T-helper 22 cell (primary cell): ENCODE measurements at places on chromosomes 1 and 21.

GRCh38 chr1:233237647-233238046 lies 57.9 kb downstream of the PCNX2 start:
- DNase-seq = no peak

DNA sequence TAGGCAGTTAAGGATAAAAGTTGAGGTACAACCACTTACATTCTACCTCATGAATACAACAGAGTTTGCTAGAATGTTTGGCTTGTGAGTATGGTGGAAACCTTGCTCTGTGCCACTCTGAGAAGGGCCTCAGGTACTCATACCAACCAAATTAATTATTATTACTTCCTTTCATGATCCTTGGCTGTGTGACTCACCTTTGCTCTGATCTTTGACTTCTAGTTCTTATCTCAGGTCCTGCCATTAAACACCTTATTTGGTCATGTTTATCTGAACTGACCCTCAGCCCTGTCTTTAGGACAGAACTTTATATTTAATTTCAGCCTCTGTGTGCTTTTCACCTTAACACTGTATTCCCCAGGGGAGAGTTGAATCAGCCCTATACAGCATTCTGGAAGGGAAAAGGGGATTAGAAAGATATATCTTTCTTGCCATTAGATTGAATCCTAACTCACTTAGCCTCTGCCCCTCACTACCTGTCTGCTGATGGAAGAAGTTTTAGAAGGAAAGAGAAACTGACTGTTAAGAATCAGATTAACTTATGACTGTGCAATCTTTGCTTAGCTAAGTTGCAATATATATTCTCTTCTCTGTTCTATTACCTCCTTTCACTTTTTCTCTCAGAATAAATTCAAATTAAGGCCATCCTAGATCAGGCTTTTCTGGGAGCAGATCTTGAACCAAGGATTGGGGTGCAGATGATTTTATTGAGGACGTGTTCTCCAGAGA lies 260.4 kb upstream of the DPYD start:
- no peak for DNase-seq

DNA sequence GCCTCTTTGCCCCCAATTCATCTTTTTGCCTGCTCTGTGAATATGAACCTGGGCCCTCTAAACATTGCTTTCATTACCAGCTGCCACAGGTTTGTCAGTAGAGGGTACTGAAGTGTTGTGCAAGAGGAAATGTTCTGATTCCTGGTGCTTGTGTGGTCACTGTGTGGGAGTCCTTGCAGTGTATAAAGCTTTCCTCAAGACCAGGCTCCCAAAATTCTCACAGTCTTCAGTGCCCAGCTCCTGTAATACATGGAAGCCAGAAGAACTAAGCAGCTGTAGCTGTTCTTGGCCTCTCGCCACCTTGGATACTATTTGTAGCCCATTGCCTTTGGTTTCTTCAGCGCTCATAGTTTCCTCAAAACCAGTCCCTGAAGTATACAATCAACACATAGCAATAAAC lies 1046.2 kb downstream of the BRINP3 start:
- no peak for DNase-seq

DNA sequence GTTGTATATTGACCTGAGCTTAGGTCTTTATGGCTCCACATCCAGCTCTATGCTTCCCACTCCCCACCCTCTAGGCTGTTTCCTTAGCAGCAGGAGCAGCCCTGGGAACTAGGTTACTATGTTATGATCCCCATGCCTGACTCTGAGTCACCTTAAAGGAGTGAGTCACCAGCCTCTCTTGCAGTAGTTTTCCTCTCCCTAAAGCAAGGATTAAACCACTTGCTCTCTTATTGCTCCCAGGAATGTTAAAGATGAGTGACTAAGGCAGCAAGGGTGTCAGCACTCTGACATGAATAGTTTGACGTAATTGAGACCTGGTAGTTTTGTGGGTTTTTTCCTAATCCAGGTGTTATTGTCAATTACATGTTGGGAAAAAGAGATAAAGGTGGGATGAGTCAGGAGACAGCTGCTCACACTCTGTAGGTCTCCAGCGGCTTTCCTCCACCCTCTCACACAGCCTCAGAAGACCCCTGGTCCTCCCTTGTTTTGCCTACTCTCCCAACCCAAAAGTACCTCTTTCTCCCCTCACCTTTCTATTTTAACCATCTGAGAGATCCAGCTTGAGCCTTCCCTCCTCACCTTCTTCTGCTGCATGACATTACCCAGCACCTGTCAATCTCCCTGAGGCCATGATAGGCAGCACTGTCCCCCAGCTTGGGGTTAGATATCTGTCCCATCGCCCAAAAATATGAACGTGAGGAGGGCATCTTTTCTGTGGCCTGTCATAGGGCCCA lies 369.1 kb upstream of the VAMP3 start:
- DNase-seq = no peak

- peak; percentile 43 for DNase-seq
These were observed 6.7 kb downstream of the NCDN start for GRCh38 chr1:35564037-35564883.

DNA sequence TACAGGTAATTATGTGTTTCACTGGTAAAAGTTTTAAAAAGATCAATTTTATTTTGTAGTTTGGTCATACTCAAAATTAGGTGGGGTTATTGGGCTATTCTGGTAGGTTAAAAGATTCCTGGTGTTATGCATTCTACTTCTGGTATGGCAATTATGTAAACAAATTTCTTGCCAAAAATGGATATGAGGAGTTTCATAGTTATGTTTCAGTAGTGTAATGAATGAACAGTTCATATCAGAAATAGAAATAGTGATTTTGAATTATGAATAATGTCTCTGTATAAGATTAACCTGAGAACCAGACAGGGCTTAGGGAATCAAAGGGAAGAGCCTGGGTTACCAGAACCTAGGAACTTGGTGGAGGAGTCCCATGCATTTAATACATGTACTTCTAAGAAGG lies 15.9 kb downstream of the ATF6 start:
- no peak for DNase-seq

DNA sequence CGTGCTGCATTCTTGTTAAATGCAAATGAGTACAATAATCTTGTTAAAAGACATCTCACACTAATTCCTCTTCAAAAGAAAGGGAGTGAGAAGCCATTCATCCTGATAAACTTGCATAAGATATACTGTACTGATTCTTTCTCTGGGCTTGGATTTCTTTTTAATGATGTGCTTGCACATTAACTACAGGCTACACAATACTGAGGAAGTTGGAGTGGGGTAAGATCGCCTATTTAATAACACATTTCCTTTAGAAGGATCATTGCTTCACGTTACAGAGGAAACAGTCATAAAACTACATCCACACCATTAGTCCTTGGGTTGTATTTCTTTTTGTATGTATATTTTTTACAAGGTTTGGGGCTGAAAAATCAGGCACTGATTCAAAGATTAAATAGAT lies 36.6 kb downstream of the NRIP1 start:
- no peak for DNase-seq

DNA sequence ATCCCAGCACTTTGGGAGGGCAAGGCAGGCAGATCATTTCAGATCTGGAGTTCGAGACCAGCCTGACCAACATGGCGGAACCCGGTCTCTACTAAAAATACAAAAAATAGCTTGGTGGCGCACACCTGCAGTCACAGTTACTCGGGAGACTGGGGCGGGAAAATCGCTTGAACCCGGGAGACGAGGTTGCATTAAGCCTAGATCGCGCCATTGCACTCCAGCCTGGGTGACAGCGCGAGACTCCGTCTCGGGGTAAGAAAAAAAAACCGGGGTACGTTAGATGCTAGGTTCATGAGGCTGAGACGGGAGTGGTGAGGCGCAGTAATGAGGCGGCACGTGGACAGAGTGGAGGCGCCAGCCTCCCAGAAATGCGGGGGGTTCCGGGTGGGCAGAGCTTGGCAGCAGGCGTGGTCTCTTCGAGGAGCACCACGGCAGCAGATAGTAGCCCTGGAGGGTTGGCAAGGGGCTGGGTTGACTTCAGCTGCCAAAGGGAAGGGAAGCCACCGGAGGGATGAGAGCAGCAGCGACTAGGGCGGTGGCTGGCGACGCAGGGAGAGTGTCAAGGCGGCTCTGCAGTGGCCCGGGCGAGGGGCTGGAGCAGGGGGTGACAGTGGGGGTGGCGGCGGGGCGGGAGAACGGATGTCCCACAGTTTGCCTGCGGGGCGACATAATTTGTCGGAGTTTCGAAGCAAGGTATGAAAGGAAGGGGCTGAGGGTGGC lies 832 bp downstream of the MRPL20 start:
- DNase-seq = no peak

- no peak for DNase-seq
These were observed 125.8 kb upstream of the HOOK1 start for GRCh38 chr1:59688976-59689375.

- DNase-seq = no peak
These were observed 2.2 kb downstream of the PALMD start for GRCh38 chr1:99648107-99648506.

DNA sequence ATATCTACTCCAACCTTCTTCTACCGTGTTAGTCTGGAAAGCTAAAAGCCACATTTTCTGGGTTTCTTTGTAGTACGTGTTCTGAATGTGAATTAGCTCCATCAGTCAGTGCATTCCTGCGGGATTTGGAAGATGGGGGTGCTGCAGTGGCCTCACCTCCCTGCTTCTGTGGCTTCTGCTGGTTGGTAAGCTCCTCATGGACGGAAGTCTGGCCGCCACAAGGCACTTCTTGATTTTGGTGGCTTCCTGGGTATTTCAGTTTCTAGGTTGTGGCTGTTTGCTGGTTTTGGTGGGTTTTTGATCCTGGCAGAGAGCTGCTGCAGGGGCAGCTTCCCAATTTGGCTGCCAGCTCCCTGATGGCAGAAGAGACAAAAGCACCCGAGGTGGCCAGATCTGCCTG lies 20.9 kb upstream of the TACSTD2 start:
- no peak for DNase-seq

DNA sequence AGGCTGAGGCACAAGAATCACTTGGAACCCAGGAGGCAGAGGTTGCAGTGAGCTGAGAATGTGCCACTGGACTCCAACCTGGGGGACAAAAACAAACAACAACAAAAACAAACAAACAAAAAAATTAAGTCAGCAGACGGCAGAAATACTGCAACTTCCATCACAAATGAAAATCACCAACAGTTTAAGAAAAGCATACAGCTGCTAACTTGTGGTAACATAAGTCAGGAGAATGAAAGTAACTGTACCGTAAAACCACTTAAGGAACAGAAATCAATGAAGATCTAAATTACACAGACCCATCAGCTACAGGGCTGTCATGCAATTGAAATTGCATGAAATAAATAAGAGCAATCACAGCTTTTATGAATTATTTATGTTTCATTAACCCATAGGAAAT lies 25.0 kb downstream of the MCOLN2 start:
- no peak for DNase-seq

- no peak for DNase-seq
These were observed 7.4 kb downstream of the H3-3A start for GRCh38 chr1:226069811-226070489.

DNA sequence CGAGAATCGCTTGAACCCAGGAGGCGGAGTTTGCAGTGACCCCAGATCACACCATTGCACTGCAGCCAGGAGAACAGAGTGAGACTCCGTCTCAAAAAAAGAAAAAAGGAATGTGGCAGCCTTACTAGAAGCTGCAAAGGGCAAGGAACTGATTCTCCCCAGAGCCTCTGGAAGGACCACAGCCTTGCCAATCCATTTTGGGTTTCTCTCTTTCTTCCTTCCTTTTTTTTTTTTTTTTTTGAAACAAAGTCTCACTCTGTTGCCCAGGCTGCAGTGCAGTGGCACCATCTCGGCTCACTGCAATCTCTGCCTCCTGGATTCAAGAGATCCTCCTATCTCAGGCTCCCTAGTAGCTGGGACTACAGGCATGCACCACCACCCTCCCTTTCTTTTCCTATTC lies 9.9 kb upstream of the IFNGR2 start:
- DNase-seq = no peak

GRCh38 chr1:43789604-43790550 lies 82.5 kb downstream of the ST3GAL3 start:
- no peak for DNase-seq

DNA sequence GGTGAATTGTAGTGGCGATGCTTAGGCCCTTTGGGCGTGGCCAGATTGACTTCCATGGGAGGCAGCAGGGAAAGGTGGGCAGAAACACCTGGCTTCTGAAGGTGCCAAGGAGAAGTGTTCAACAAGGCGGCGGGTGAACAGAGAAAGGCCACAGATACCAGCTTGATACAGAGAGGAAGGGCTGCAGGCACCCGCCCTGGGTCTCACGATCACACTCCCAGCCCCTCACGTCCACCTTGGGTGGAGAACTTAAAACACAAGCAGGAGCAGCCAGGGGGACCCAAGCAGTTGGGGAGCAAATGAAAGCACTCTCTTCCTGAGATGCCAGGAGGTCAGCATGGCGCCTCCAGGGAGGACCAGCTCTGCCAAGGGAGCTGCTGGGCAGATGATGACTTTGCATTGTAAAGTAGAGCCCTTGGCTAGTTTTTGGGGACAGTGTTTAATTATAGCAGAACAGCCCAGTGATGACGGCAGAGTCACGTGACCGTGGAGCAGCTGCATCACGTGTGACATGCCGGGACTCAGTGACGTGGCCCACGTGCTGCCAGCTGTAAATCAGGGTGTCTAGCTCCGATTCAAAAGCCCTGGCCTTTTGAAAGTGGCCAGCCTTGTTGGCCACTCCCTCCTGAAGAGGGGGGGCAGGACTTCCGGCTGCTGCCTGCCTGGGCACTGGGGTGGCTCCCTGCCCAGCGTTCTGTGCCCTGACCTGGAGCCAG lies 19.0 kb downstream of the SLC37A1 start:
- DNase-seq = no peak
